ENCODE measurements at places on chromosomes 1 and 21. TPM values are rescaled to one million over a fixed set of nuclear protein-coding genes. Genes with fewer than 3 reads are reported as not detected.

The CCDC185 gene
- total RNA-seq: not detected

The TIAM1 gene
- total RNA-seq: 1.1 TPM

The CLDN19 gene
- total RNA-seq: not detected

The TMPRSS15 gene
- not detected for total RNA-seq

The KCNJ9 gene
- total RNA-seq: 0.06 TPM

The MTMR11 gene
- 3.2 TPM for total RNA-seq

The C4BPB gene
- not detected for total RNA-seq

The RASSF5 gene
- 3.2 TPM for total RNA-seq

The TBX19 gene
- 0.37 TPM for total RNA-seq

The LRRC39 gene
- total RNA-seq: 63.1 TPM

The JAM2 gene
- total RNA-seq: 43.6 TPM

The ADGRB2 gene
- total RNA-seq: 5.7 TPM

The AADACL4 gene
- not detected for total RNA-seq

The RAB25 gene
- not detected for total RNA-seq

All from heart left ventricle (tissue), 16 donors.